ENCODE measurements at places on chromosomes 16 and 17.
A peak's percentile ranks its signal among the peaks of the same experiment; 100 is the strongest.

DNA sequence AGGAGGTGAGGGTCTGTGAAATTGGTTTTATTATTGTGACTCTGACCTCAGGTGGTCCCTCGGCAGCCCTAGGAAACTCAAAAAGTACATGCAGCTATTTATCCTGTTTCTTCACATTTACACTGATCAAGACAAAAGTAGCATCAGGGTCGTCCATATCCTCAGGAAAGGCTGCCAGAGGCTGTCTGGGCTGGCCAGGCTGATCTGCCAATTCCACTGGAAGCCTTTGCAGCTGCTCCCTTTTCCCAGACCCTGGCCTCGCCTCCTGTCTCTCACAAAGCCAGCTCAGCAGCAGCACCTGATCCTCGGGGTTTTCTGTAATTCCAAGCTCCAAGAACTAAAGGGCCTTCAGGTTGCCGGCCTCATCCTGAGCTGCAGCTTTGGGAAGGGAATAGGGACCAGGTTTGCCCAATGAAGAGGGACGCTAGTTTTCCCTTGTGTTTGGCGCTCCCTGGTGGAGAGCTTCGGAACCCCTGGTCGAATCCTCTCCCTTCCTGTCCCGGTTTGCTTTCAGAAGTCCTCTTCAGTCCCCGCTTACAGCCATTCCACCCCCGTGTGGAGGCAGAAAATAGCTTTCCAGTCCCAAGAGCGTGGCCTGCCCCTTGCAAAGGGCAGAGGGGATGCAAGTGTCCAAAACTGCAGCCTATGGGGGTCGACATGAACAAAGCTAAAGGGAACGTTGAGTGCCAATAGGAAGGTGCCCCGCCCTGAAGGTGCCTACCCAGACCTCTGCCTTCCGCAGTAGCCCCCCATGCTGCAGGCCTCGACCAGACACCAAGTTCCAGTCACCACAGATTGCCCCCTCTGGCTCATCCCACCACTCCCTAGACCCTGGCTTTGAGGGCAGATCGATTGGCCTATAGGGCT, 13.4 kb downstream of the MFSD6L start:
- peak; percentile 16 for DNase-seq

DNA sequence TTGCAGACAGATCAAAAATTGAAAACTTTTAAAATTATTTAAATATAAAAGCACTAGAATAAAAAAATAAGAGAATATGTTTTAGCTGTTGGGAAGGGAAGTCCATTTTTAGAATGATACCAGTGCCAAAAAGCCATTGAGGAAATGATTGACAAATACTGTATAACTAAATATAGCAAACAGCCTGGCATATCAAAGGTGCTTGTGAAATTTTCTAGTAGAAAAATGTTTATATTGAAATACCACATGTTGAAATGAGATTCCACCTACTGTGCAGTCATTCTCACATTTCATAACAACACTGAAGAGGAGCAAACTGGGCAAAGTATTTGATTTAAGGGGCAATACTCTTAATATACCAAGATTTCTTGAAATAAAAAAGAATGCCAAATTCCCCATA, 183.5 kb downstream of the PHKB start:
- no peak for DNase-seq

- DNase-seq = no peak
Measured at GRCh38 chr17:68670967-68671693, 70.0 kb upstream of the FAM20A start.

GRCh38 chr17:63552211-63552610, 1.9 kb downstream of the DCAF7 start:
- no peak for DNase-seq

GRCh38 chr17:42005166-42005565, 12.1 kb downstream of the DNAJC7 start:
- no peak for DNase-seq

- no peak for DNase-seq
Measured at GRCh38 chr17:73237714-73238113, 24.0 kb downstream of the CPSF4L start.

GRCh38 chr17:35041390-35041789, 22.1 kb downstream of the RFFL start:
- DNase-seq = no peak

- no peak for DNase-seq
Measured at GRCh38 chr17:55783684-55784245, 32.9 kb downstream of the PCTP start.

DNA sequence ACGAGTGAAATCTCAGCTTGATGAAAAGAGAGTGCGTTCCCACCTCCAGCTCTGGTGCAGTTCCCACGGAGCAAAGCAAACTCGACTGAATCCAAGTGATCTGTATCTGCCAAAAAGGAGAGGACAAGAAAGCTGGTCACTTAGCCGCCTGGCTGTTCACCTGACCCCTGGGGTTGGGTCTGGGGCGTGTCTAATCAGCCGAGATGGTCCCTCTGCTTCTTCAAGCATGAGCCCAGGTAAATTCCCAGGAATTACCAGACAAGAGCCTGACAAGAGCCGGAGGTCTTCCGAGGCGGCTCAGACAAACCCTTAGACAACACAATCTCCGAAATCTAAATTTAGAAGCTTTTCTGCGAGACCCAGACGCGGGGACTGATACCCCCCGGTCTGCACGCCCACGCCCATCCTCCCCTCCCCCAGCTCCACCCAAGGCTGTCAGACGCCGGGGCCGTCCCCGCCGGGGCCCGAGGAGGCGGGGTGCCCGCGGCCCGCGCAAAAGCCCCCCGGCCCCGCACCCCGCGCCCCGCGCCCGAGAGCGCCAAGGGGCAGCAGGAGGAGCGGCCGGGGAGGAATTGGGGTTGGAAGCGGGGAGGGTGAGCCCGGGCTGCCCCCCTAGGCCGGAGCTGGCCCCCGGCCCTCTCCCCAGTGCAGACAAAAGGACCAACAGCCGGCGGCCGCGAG, 674 bp downstream of the ZNF821 start:
- peak; percentile 24 for DNase-seq

- no peak for DNase-seq
Measured at GRCh38 chr16:54444851-54445458, 158.4 kb upstream of the IRX3 start.
